ENCODE measurements at places on chromosomes 4 and X.

DNA sequence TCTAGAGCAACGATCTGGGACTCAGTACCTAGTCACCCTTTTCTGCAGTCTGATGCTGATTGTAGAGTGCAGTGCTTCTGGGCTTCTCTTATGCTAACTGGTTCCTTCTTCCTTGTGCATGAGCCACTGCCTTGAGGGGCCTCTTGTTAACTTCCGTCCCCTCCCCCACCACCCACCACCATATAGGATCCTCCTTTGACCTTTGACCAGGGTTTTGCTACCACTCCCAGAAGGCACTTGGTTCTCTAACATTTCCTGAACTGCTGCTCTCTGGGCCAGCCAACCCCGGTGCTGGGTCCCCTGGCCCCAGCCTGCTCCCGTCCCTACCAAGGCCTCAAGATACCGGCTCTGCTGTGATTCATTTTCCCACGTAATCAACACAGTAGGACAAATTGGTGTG is 104.6 kb upstream of the KLF3 start:
- DNase-seq = no peak

DNA sequence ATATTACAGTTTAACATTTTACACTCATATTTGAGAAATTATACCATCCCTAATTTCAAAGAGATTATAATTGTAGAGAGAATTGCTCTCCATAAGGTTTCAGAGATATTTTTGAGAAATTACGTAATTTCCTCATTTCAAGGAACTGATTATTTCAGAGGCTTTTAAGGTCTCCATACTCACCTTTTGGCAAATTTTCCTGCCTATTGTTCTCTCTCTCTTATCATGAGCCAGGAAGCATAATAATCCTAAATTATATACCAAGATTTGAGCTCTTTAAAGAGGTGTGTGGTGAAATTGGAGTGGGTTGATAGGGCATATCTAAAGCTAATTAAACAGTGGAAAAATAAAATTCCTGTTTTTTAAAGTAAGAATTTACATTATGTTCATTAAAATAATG is 248.9 kb upstream of the FTHL17 start:
- no peak for DNase-seq

DNA sequence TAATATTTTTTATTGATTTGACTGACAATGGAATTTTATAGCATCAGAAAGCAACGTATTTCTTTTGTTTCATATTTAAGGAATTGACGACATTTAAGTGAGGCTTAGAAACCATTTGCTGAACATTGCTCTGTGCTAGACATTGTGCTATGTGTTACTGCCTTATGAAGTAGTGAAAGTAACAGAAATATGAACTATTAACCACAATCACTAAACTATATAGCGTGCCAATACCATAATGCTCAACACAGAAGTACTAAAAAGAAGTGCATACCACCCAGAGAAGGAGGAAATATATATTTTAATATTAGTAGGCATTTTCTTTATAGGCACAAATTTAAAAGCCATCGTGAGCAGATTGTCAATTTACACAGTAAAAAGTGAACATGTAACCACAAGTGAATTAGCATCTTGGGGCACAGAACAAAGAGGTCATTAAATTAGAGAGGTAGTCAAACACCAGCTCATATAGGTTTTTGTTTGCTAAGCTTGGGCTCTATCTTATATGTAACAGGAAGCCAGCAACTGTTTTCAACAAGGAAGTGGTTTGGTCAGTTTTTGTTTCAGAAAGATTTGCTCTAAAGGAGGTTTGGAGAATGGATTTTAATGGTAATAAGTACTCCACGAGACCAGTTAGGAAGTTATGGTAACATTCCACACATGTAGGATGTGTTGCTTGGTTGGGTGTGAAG is 270.7 kb downstream of the GRXCR1 start:
- DNase-seq = no peak

GRCh38 chr4:40811956-40812355 is 62.2 kb downstream of the NSUN7 start:
- DNase-seq = peak; percentile 93

DNA sequence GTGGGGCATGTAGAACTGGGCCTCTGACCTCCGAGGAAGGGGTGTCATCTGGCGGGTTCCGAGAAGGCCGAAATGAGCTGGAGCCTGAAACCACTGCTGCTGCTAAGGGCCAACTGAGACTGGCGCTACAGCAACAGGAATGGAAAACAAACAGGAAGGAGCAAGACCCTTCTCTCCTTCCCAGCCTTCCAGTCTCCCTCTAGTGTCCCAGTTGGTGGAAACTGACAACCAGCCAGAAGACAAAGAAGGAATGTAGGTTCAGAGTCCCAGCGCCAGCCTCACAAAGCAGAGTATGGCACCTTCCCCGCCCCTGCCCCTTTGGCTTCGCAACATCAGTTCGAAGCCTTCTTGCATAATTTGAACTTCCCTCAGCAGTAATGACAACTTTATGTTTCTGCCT is 24.4 kb upstream of the PDZD4 start:
- DNase-seq = no peak
